H54 (cell line): ENCODE measurements at places on chromosomes 7 and 10.

DNA sequence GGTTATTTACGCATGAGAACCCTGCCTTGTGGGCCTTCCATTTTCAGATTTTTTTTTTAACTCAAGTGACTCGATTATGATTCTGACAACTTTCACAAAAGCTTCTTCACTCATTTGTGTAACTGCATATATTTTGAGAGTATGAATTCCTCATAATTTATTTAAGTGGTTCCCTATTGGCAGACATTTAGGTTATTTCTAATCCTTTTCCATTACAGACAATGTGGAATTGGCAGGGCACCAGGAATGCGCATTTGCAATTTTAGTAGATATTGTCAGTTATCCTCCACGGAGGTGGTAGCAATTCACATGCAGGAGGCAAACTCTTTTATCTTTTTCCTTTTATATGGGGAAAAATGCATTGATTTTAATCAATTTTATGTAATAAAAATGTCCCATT lies 2.5 kb downstream of the TMEM176B start:
- no peak for DNase-seq

GRCh38 chr10:69684020-69684980 lies 54.3 kb downstream of the FAM241B start:
- no peak for DNase-seq

- no peak for DNase-seq
Measured at GRCh38 chr10:1424648-1425047, 312.7 kb downstream of the ADARB2 start.

GRCh38 chr7:94311515-94311914 lies 83.2 kb upstream of the COL1A2 start:
- DNase-seq: no peak

- DNase-seq: no peak
Measured at GRCh38 chr7:13532028-13532753, 457.3 kb downstream of the ETV1 start.

- DNase-seq: no peak
Measured at GRCh38 chr7:68267486-68267885, 1270.9 kb downstream of the TYW1 start.

DNA sequence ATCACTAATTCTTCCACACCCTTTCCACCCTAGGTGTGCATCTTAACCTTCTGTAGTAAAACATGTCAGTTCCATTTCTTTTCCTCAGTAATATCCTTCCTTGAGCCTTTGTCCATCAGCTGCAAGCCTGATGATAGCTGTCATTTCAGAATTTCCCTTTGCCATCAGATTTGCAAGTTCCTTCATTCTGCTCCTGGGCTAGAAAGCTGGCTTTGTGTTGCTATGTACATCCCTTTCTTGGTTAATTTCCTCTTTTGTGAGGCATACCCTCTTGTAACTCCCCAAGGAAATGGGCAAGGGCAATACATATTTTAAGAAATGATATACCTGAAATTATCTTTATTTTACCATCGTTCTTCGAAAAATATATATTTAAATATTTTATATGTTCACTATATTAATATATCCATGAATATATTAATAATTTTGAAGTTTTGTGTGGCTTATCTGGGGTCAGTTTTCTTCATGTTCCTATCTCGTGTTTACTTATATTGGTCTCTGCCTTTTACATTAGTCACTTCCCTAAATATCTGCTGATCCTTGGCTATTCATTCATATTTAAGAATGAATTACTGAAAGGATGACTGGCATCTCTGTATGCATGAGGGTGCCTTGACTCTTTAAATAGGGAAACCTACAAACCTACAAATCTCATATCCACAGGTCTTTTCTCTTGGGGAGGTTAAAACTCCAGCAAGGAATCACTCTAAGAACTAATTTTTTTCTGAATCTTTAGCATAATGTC lies 143.8 kb downstream of the ZNF22 start:
- no peak for DNase-seq

GRCh38 chr10:87659571-87660483 lies at the start of gene PAPSS2:
PAPSS2 (plus strand) TSS chr10:87659878; CDS start chr10:87659982, 104 bp downstream.
- no peak for DNase-seq

GRCh38 chr7:15446722-15447121 lies 115.1 kb downstream of the AGMO start:
- no peak for DNase-seq
